ENCODE measurements at places on chromosomes 6 and 20.

DNA sequence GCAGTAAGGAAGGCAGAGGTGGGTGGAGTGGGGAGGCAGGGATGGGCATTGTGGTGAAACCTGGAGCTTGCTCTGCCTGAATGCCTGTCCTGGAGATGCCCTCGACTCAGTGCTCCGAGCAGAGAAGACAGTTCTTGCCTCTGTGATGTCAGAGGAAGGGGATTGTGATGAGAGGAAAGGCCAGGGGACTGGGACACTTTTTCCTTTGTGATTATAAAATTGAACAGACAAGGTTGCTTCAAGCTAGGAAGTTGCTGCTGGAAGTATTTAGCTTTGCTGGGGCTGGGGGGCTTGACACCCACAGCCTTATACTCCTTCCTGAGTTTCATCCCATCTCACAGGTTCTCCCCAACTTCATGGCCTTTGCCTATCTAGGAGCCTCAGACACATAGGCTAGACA is at the start of gene SIRPD:
Gene SIRPD (minus strand): TSS at position 101 of the 400 bp plus-strand sequence. CDS start 52 bp downstream, at position 49.
- no peak for DNase-seq

DNA sequence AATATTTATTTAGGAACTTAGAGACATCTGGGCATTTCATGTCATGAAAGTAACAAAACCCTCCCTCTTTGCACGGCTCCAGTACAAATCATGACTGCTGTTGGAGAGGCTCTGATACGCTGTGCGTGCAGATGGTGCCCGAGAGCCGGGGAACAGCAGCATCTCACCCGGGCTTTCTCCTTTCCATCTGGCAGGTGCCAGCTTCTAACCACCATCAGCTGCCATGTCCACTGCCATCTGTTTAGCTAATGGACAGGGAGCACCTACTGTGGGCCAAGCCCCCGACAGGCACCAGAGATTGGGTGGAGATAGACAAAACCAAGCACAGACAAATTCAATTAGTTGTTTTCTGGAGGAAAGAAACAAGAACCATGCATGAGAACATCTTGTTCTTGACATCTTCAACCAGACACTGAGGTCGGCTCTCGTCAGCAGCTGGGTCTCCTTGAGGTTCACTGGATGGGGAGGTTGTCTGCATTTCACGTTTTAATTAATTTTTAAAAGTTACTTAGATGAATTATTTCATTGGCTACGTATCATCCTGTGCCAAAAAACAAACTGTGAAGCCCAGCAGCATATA is 323.7 kb downstream of the THBS2 start:
- no peak for DNase-seq

DNA sequence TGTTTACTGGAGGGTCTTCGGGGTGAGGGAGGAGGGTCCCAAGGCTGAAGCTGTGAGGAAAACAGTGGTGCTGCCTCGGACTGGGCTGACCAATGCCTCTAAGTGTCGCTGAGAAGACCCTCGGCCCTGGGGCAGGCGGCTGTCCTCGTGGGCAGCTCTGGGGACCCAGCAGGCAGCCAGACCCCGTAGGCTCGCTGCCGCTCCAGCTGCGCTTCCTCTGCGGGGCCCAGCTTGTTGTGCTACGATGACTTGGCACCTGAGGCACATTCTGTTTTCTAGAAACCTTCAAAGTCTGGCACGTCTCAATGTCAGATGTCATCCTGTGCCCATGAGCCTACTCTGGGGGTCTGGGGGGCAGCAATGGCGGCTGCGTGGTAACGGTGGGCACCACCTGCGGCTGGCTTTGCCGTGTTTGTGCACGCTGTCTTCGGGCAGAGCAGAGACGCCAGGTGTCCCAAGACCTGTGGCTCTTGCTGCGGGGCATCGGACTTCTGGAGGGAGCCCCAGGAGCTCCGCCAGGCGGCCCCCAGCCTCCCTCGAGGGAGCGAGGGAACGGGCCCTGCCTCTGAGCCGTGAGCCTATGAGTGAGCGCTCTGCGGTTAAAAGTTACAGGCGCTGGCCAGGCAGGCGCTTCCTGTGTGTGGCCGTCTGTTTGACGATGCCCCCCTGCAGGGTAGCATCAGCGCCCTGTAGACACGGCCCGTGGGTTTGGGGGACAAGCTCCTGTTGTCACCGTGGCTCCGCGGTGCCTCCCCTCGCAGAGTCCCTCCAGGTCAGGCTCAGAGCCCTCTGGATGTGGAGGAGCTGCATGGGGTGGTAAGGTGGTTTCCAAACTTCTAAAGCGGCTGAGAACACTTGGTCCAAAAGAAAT is 6.8 kb downstream of the SLC17A9 start:
- DNase-seq, result peak; percentile 69

- no peak for DNase-seq
Observed at GRCh38 chr6:141610741-141611140, 522.0 kb upstream of the GJE1 start.

DNA sequence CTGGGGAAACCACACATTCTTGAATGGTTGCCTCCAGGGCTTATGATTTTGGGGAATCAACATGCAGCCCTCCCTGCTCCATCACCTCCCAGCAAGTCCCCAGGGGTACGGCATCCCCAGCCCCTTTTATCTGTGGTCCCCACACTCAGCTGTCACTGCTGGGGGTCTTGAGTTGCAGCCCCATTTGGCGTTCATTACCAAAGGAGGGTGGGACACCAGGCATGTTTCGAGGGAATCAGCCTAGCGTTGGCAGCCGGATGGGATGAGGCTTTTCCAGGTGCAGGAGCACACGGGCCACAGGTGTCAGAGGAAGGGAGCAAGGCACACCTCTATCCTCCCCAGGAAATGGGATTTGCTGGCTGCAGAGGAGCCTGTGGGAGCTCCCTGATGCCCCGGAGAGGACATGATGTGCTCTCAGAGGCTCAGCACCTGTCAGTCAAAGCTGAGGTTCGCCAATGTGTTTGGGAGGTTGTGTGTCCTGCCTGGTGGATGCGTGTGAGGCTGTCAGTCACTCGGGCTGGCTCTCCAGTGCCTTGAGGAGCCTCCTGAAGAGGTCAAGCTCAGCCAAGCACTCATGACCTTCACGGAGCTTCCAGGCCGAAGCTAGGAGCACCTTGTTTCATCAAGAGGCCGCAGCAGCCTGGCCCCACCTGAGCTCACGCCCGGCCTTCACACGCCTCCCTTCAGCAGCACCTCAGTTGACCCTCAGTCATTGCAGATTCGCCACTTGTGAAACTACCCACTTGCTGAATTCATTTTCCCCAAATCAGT is 95.0 kb downstream of the ERMARD start:
- no peak for DNase-seq

DNA sequence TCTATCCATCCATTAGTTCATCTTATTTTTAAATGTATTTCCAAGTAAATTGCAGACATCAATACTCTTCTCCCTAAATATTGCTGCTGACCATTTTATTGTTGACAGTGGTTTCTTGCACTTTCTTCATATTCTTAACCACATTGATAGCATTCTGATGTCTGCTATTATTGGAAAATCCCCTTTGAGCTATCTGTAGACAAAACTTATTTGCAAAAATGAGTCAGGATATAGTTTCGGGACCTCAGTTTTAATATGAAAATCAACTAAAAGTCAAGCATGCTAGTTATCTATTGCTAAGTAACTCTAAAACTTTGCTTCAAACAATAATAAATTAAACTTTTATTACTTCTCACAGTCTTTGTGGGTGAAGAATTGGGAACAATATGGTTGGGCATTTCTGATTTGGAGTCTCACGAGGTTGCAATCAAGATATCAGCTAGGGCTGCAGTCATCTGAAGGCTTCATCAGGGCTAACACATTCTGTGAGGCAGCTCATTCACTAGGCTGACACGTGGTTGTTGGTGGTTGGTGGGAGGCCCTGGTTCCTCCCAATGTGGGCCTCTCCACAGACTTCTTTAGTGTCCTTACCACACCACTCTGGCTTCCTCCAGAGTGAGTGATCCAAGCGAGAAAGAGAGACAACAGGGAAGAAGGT is 32.7 kb downstream of the CD109 start:
- DNase-seq, result no peak

- no peak for DNase-seq
Observed at GRCh38 chr6:166575205-166575604, 11.3 kb downstream of the RAMACL start.

DNA sequence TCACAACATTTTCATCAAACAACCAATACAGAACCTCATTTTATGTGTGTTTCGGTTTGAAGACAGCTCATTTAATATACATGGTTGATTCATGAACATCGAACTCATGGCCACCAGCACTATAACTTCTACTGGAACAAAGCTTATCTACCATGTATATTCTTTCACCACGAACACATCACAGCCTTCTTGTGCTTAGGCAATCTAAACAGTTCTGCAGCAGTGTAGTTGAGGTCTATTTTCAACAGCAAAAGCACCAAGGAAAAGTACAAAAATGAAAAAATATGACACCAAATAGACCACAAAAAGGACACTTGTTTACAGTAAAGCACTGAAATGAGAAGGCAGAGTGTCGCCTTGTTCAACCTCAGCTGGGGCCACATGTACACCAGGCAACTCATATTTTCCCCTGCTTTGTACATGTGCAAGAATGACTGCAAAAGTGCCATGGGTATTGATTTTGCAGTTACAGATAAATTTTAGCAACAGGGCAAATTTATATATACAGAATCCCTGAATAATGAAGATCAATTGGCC is 25.8 kb upstream of the KCNK5 start:
- no peak for DNase-seq

DNA sequence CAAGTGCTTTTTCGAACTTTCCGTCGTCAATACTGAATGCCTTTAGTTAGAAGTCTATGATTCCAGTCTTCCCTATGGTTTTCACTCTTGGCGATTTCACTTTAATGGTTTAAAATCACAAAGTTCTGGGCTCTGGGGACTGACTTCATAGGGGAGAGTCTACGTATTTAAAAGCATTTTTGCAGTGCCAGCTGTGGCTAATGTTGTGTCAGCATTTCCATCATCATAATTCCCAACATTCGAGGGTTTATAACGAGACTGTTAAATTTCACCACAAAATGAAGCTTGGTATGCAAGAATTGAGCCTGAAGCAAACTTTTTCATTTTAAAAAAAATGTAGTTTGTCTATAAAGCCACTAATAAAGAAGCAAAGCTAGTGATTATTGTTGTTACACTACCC is 242.7 kb downstream of the SOX4 start:
- no peak for DNase-seq

DNA sequence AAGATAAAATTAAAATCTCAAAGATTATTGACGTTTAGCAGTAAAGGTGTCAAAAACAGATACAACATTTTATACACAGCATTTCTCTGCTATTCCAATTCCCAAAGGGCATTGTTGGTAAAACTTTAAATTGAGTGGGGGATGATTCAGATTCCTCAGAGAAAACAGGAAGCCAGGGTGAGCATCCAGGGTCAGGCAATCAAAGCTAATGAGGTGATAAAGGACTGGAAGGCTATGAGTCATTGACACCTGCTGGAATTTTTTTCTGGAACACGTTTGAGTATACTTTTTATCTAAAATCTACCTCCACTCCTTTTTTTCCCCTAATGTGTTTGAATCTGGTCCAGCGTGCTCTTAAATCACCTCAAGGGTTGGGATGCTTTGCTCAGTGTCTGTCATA is 52.2 kb downstream of the FKBP1C start:
- DNase-seq, result no peak

- DNase-seq, result no peak
Observed at GRCh38 chr6:163416557-163417253, 2.2 kb downstream of the QKI start.

- DNase-seq, result no peak
Observed at GRCh38 chr20:48725555-48725991, 102.2 kb downstream of the PREX1 start.

DNA sequence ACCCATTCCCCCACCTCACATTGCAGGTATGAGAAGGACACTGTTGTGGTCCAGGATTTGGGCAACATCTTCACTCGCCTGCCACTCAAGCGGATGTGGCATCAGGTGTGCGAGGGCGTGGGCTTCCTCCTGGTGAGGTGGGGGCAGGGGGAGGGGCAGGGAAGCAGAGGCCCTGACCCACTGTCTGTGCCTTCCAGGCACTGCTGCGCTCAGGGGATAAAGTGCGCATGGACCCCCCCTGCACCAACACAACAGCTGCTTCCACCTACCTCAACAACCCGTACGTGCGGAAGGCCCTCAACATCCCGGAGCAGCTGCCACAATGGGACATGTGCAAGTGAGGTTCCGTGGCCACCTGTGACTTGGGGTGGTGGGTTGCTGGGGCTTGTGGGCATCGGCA is 3.7 kb downstream of the CTSA start:
- DNase-seq, result no peak

GRCh38 chr6:90005048-90005827 is 111.0 kb downstream of the GJA10 start:
- no peak for DNase-seq

DNA sequence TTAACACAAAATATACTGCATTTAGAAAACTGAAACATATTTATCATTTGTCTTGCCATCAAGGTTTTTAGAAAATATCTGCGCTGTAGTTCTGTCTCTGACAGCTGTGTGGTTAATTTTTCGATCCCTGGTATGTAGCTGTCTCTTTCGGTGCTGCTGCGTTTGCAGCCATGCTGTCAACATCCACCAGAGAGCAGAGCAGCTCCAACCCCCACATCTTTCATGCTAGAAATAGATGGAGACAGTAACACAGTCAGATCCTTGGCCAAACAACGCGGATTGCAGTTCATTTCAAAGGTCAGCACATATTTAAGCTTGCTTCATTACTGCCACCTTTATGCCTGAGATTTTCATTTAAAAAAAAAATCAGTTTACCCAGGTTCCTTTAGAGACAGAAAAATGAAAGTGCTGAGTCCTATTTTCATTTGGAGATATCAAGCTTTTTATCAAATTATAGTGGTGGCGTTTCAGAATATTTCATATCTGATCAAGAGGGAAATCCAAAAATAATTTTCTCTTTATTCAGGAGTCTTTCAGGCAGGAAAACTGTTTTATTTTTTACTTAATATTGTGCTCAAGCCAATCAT is 157.7 kb upstream of the MMS22L start:
- DNase-seq, result no peak
